ENCODE measurements at places on chromosomes 1 and 21. TPM values are rescaled to one million over a fixed set of nuclear protein-coding genes. Genes with fewer than 3 reads are reported as not detected.

PSMB2 gene
- total RNA-seq, result 22.2 TPM

SELE gene
- 5.4 TPM for total RNA-seq

C4BPA gene
- not detected for total RNA-seq

FCGR2B gene
- not detected for total RNA-seq

ST6GALNAC5 gene
- not detected for total RNA-seq

COL16A1 gene
- total RNA-seq, result 0.54 TPM

ANXA9 gene
- not detected for total RNA-seq

CACNA1S gene
- total RNA-seq, result not detected

RSPH1 gene
- total RNA-seq, result not detected

TMED5 gene
- total RNA-seq, result 55.9 TPM

RORC gene
- not detected for total RNA-seq

MYBPHL gene
- not detected for total RNA-seq

LCE2C gene
- not detected for total RNA-seq

NHLH1 gene
- not detected for total RNA-seq

DYNLT5 gene
- total RNA-seq, result 0.94 TPM

PRAMEF9 gene
- total RNA-seq, result not detected

TCP10L gene
- 0.09 TPM for total RNA-seq

EGLN1 gene
- total RNA-seq, result 112 TPM

F5 gene
- not detected for total RNA-seq

SDC3 gene
- total RNA-seq, result 11.8 TPM

LEMD1 gene
- total RNA-seq, result not detected

ICOSLG gene
- 0.54 TPM for total RNA-seq

PODN gene
- 0.45 TPM for total RNA-seq

ROR1 gene
- 17.1 TPM for total RNA-seq

MAD2L2 gene
- 31.2 TPM for total RNA-seq

TRNP1 gene
- 22.8 TPM for total RNA-seq

SLC44A5 gene
- 9.1 TPM for total RNA-seq

MCOLN3 gene
- not detected for total RNA-seq

SLC6A9 gene
- total RNA-seq, result 7.2 TPM
